NCI-H2029 (cell line): ENCODE measurements at places on chromosomes 2 and 18.

- DNase-seq: no peak
Observed at GRCh38 chr2:221420245-221420644, 151.9 kb downstream of the EPHA4 start.

GRCh38 chr2:88932686-88933085, 241.2 kb downstream of the RPIA start:
- no peak for DNase-seq

GRCh38 chr2:242046206-242046826, 176.8 kb downstream of the RTP5 start:
- DNase-seq: no peak

- no peak for DNase-seq
Observed at GRCh38 chr2:120957905-120958304, 222.2 kb downstream of the GLI2 start.

GRCh38 chr2:29446847-29447246, 331.6 kb downstream of the CLIP4 start:
- DNase-seq: no peak

GRCh38 chr2:119439574-119440500, 8.2 kb downstream of the TMEM37 start:
- DNase-seq: no peak

DNA sequence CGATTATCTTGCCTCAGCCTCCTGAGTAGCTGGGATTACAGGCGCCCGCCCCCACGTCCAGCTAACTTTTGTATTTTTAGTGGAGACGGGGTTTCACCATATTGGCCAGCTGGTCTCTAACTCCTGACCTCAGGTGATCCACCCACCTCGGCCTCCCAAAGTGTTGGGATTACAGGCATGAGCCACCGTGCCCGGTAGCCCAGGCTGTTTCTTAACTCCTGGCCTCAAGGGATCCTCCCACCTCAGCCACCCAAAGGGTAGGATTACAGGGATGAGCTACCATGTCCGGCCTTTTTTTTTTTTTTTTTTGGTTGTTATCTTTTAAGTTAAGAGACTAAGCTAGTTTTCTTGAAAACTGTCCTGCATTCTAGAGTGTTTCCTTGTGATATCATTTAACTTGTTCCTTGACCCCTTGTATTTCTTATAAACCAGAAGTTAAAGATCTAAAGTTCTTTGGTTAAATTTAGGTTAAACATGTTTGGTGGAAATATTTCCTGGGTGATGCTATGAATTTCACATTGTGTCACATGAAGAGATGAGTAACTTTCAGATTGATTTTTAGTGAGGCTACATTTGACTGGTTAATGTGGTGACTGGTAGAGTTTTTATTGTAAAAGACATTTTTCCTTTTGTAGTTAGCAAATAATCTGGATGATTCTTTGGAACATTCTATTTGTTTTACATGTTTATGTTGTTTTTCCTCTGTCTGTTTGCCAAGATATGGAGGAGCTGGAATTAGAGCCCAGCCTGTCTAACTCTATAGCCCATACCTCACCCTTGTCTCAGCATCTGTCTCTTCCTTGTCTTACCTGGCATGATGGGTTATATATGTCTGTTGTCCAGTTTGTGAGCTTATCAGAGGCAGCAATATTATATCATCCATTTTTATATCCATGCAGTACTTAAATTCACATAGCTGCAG, 5.2 kb downstream of the NCAPH start:
- no peak for DNase-seq

DNA sequence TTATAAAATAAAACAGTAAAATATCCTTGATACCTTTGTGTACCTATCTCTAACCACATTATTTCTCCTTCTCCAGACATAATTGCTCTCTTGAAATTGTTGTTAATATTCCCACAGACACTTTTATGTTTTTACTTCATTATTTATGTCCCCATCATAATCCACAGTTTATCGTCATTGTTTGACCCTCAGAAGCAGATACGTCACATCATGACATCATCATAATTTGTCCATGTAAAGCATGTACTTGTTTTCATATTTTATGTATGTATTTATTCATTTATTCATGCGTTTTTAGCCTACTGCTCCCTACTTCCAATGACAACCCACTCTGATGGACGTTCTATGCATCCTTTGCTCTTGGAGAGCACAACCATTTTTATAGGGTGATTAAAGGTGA, 1406.9 kb upstream of the NXPH2 start:
- DNase-seq: no peak

DNA sequence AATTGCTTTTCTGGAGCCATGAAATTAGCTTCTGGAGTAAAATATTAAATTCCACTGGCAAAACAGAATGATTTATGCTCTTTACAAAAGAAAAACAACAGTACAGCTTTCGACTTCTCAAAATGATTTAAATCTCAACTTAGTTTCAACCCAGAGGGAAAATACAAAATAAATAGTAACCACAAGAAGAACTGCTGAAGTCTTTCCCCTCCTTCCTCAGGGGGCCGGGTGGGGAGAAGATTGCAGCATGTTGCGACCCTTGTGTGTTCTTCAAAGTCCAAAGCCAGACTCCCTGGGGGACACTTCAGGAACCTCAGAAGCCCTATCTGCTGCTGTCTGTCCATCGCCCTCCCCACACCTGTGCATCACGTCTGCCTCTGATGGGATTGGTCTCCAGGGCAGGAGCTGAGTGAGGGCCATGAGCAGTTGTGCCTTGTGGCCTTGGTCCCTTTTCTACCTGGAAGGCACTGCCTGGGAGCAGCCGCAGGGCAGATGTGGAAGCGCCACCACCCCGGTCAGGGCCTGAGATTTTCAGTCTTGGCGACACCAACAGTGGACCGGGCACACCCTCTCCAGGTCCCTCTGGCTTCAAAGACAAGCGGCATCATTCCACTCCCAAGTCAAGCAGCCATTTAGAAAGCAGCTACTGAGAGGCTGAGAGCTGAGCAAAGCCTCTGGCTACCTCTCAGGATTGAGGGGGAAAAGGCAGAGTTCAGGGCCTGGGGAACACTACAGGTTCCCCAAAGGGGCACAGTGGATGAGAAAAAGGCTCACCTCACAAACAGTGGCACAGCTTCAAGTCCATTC, 210.1 kb upstream of the RAB6C start:
- DNase-seq: no peak

GRCh38 chr2:197821550-197822289, 17.3 kb downstream of the PLCL1 start:
- no peak for DNase-seq

- DNase-seq: no peak
Observed at GRCh38 chr18:34591920-34592444, 118.1 kb upstream of the DTNA start.

DNA sequence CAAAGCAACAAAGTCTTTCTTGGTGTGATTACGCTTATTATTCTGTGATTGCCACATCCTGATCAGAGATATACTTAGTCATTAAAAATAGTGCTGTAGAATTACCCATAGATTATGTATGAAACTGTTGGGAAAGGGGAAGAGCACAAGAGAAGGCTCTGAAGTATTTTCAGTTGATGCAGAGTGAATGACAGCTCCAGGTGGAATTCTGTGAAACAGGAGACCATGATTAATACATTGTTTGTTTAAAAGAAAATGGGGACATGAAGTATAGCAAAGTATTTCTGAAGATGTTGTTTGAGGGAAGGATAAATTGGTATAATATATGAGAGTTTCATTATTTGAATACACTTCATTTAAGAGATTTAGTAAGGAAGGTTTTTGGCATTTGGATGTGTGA, 307.6 kb upstream of the CDH20 start:
- DNase-seq: no peak

DNA sequence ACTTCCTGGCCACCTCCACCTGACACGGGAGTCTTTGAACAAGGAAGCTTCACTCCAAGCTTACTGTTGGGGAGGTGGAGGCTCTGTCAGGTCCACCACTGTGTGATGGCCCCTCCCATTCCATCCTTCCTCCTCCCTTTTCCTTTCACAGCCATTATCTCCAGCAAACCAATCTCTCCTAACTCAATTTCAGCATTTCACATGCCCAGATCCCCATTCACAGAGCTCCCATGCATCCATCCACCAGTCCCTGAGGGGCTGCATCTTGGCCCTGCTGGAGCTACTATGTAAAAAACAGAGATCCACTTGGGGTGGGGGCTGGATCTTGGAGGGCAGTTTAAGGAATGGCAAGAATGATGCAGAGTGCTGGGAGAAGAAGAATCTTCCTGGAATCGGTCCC, 129.0 kb upstream of the COPS8 start:
- no peak for DNase-seq

DNA sequence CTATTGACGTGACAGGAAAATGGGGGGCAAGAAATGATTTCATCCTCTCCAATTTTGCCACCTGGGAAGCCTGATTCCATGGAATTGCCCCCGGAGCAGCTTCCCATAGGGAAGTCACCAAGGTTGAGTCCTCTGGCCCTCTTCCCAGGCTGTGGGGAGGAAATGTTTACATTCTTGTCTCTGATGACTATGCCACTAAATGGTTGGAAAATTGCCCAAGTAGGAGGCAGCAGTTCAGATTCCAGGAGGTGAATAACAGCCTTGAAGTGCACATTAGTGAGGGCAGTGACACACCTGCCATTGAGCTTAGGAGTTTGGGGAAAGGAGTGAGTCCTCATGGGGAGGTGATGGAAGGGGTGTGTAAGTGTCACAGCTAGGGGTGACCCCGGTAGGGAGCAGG, 449.2 kb upstream of the DCC start:
- peak; percentile 82 for DNase-seq

DNA sequence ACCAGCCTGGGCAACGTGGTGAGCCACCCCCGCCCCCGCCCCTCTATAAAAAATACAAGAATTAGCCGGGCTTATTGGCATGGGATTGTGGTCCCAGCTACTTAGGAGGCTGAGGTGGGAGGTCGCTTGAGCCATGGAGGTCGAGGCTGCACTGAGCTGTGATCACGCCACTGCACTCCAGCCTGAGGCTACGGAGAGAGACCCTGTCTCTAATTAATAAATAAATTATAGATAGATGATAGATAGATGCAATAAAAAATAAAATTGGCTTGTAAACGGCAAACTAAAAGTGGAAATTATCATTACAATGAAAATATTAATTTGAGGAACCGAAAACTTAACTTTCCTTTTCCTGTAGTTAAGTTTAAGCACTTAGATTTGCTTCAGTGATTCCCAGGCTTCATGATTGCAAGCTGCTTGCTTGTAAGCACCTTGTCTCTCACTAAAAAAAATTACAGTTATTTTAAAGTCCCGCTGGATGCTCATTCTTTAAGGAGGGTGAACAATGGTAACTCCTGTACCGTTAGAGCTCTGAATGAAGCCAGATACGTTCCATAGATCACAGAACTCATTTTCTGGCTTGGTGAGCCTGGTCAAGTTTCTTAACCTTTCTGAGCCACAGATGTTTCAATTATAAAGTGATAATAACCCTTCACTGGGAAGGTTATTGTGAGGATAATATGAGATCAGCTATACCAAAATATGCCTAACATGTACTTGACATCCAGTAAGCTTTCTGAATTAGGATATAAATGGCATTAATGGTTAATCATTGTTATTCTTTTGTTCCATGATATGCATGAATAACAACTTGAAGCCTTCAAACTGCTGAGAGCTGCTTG, 9.3 kb upstream of the NARS1 start:
- no peak for DNase-seq

DNA sequence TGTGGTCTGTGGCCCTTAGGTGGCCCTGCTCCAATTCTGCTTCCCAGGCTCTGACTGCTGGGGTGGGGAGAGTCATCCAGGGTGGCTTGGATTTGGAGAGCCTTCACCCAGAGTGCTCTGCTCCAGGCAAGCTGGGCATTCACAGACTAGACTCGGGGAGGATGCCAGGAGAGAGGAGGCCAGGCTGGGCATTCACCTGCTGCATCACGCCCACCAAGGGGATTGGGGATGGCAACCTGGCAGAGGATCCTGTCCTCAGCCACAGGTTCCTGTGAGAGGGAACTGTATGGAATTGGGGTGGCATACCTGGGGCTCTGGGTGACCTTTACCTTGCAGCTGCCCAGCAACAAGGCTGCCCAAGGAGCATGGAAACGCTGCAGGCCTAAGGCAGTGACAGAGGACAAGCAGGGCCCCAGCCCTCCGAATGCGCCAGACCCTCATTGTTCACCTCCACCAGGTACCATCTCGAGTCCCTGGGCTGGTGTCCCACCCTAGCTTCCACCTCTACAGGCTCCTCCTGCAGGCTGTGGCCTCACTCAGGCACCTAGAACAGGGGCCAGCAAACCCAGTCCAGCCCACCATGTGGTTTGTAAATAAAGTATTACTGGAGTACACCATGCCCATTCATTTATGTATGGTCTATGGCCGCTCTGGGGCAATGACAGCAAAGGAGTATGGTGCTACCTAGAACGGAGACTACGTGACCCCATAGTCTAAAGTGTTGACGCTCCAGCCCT, 255.3 kb upstream of the RAB6C start:
- no peak for DNase-seq
